ENCODE measurements at places on chromosomes 11 and 22.
A peak's percentile ranks its signal among the peaks of the same experiment; 100 is the strongest.

DNA sequence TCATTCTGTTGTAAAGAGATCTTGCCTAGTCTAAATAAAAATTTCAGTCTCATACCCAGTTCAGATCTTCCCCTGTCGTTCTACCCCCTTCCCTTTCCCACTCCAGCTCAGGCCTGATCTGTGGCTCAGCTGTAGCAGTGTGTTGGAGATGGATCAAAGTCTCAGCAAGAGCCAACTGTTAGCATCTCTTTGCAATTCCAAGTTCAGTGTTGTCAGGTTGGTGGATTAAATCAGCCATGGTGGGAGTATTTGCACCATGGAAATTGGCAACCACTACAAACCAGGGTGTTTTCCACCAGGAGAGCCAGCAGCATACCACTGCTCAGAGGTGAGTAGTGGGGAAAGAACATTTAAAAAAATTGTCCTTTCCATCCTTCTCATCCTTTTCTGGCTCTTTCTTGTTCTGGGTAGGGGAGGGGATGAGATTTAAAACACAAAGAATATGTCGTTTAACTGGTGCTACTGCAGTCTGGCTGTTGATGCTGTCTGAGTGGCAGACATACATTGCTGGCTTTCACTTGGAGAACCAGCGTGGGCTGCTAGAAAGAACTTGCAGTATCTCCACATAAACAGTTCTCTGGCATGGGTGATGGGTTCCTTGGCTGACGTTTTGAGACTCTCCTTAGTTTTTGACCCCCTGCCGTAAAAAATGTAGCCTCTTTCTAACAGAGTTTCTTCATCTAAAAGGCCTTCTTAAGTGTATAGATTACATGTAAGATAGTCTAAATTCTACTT lies 514.1 kb downstream of the RAB38 start:
- no peak for DNase-seq

DNA sequence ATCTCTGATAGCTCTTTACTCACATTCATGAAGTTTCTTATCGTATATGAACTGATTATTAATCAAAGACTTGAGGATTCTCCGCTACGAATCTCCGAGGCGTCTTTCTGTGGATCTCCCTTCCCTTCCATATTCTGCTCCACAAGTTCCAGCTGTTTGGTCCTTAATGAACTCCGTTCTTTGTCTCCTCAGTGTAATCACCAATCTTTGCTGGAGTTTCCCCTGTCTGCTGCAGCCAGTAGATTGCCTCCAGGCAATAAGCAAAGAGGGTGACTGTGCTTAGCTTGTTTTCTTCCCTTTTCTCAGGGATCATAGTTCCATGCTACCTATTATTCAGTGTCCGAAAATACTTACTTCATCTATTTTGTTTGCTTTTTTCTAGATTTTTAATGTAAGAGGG lies 169.6 kb upstream of the FOLH1 start:
- DNase-seq: no peak

DNA sequence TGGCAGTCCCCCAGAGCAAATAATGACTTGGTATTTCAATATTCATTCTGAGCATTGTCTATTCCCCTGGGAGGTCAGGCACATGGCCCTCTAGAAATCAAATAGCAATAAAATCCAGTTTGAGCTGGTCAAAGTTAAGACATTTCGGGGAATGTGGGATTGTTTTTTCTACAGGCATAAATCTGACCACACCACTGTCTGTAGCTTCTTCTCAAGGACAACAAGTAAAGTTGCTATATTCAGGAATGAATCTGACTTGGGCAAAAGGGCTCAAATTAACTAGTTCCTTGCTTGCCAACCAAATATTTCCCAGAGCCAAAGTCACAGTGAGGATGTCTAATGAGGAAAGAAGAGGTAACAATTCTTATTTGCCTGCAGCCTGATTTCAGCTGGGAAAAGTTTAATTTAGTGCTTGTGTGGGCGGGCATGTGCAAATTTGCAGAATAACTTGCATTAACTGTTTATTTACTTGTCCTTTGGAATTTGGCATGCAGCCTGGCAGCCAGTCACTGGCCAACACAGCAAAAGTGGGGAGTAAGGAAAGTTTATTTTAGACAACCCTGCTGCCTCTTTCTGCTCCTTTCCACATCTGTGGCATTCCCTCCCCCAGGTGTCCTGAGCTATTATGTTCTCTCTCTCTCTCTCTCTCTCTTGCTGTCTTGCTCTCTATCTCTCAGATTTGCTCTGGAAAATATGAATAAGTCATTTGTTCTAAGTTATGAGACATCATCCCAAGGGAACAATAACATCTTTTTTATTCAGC lies 51.2 kb upstream of the ARHGAP20 start:
- peak; percentile 88 for DNase-seq

- DNase-seq: no peak
Observed at GRCh38 chr11:67030976-67031375, 8.0 kb downstream of the SYT12 start.

DNA sequence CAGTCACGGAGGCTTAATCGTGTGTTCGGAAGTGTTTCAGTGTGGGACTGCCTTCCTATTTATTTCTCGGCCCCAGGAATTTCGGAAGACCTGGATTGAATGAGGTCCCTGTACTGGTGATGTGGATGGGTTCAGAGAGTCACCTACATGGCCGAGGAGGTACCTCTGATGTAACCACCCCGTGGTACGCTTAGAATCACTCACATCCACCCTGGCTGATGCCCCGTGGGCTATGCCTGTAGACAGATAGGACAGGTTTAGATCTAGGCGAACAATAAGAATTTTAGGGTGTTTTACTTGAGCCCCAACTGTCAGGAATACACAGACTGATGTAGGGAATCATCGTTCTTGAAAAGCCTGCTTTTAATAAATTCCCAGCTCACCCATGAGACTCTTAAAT lies 2.0 kb downstream of the MPPED1 start:
- no peak for DNase-seq

- DNase-seq: no peak
Observed at GRCh38 chr11:60835534-60835846, 6.4 kb upstream of the CCDC86 start.

DNA sequence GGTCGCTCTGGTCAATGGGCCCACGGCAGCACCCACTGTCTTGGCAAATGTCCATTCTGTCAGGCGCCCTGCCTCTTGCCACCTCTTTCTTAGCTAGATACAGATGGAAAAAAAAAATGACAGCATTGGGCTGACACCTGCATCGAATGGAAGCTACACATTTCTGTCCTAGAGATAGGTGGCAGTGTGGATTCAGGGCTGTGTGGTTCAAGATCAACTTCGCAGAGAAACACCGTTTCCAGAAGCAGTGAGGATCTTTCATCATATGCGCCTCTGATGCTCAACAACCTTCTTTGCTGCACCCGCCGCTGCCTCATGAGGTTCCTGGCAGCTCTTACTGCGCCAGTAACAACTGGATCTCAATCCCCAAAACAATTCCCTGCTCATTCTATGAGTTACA lies 236.3 kb downstream of the KIRREL3 start:
- DNase-seq: no peak

GRCh38 chr11:130212431-130212961 lies 52.9 kb downstream of the ST14 start:
- DNase-seq: no peak

DNA sequence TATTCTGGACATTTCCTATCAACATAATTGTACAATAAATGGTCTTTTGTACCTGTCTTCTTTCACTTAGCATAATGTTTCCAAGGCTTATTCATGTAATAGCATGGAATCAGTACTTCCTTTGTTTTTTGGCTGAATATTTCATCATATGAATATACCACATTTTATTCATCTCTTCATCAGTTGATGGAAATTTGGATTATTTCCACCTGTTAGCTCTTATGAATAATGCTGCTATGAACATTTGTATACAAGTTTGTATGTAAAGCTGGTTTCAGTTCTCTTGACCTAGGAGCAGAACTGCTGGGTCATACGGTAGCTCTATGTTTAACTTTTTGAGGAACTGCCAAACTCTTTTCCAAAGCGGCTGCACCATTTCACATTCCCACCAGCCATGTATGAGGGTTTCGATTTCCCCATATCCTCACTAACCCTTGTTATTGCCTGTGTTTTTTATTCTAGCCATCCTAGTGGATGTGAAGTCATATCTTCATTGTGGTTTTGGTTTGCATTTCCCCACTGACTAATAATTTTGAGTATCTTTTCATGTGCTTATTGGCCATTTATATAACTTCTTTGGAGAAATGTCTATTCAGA lies 20.9 kb downstream of the EXT2 start:
- DNase-seq: no peak

DNA sequence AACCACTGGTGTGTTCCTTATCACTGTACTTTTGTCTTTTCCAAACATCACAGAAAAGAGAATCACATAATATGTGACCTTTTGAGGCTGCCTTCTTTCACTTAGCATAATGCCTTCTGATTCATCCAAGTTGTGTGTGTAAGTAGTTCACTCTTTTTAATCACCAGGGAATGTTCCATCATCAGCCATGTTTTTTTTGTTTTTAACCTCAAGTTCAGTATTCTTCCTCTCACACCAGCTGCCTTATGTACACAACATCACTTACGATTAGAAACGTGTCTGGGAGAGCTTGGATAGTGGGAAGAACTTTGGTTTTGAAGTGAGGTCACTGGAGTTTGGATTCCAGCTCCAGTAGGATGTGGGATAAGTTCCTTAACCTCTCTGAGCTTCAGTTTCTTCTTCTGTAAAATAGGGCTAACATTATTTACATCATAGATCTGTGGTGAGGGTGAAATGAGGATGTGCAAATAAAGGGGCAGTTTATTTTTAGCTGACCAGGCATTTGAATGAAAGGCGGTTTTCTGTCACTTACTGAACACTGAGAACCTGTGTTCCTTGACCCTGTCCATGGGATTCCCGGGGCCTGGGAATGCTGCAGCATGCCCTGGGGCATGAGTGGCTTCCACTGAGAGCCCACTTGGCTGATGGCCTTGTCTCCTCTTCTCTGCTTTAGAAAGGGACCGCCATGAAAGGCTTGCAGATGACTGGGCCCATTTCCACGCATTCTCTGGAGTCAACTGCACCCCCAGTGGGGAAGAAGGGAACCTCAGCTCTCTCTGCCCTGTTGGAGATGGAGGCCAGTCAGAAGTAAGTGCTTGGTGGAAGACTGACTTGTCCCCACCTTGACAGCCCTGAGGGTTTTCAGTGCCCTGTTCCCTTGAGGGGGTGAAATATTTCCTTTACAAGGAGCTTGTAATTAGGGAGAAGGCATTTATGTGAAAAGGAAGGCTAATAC lies 92.6 kb downstream of the DEPDC5 start:
- DNase-seq: peak; percentile 83

DNA sequence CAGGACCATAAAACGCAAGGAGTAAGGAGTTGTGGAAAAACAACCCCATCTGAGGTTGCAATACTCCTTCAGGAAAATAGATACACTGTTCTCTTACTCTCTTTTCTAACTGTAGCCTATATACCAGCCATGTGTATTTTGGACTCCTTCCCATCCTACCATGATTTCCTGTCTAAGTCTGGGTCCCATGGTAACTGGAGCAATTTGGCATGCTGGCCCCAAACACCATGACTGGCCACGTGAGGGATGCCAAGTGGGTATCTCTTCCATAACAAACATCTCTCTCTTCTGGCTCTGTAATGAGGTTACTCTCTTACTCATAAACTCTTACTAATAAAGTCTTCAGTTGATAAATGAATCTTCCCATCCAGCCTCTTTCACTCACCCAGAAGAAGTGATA lies 26.5 kb downstream of the ABTB2 start:
- peak; percentile 47 for DNase-seq

DNA sequence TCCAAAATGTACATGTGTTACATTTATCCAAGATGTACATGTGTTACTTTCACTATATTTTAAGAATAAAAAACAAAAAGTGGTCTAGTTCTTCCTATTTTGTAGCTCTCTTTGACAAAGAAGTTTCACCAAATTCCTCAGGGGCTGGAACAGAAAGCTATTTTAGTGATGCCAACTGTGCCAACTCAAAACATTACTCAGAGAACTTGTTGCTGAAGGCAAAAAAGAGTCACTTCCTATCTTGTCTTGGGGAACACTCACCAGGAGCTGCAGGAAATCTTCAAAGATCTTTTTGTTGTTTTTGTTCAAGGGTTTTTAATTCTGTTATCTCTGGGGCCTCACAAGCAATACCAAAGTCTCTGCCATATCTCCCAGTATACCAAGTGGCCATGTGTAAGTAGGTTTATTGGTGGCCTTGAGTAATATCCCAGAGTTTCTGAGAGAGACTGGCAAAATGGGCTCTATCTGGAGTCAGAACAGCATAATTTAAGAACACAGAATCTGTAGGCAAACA lies 13.6 kb upstream of the EED start:
- no peak for DNase-seq

- no peak for DNase-seq
Observed at GRCh38 chr11:93474123-93474522, 69.1 kb downstream of the SMCO4 start.

DNA sequence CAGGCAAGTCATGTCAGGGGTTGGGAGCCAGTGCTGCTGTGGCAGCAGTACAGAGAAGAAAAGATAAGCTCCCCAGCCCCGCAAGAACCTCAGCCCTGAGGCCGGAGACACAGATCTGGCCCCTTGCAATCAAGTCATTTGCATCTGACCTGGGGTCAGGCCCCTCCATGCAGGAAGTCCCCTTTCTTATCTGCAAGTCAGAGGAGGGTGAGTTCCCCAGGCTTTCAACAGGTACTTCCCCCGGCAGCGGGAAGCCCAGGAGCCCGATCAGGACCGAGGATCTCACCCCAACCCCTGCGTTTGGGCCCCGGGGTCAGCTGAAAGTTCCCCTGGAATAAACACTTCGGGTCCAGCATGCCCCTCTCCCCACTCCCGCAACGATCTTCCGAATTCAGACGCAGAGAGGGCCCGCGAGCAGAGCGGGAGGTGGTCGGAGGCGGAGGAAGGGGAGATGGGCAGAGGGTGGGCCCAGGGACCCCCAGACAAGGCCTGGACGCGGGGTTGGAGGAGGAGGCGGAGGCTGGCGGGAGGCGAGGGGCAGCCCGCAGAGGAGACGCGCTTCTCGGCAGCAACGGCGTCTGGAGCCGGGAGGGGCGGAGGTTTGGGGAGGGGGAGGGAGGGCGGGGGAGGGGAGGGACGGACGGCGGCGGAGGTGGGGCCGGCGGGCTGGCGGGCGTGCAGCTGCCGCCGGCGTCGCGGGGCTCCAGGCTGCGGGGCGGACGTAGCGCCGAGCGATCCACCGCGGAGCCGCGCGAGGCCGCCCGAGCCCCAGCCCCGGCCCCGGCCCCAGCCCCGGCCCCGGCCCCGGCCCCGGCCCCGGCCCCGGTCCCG lies at the start of gene TSPAN18:
Gene TSPAN18, plus strand, starts transcription at position 680 of the 831 bp plus-strand sequence. CDS start 179,455 bp downstream, outside the sequence.
- no peak for DNase-seq
